ENCODE measurements at places on chromosomes 4 and X.

DNA sequence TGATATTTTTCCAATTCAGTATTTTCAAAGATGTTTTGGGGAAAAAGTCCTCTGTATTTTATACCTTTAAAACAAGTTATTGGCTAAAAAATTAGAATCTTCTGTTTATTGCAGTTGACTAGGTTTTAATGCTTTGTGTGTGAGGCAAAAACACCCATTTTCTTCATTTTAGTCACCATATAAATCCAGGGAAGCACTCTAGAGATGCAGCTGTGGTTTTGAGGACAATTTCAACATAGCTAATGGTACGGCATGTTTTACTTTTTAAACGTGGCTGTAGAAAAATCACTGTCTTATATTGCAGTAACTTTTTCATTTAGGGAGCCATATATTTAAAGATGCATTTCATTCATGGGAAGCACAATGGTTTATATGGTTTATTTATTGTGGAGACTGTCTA is 129.1 kb upstream of the PITX2 start:
- no peak for DNase-seq

DNA sequence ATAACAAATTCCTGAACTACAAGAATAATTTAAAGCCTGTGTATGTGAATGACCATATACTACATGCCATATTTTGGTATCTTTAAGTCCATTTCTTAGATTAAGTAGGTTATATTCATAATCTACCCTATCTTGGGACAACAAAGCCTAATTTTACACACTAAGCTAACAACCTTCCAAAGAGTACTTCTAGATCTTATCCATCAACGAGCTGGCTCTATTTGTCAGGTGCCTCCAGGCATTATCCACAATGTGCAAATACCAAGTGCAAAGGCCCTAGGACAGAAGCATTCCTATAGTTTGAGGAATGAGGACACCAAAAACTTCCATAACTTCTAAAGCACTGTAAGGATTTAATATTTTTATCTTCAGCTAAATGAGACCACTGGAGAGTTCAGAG is 3.5 kb downstream of the SLBP start:
- DNase-seq = no peak

- DNase-seq = no peak
Measured at GRCh38 chr4:30950737-30951136, 230.6 kb downstream of the PCDH7 start.

- no peak for DNase-seq
Measured at GRCh38 chrX:31265383-31265782, 193.5 kb upstream of the FTHL17 start.

- DNase-seq = peak; percentile 71
Measured at GRCh38 chr4:77157859-77158486, 966 bp downstream of the CCNG2 start.

- no peak for DNase-seq
Measured at GRCh38 chrX:23136816-23137215, 137.1 kb downstream of the DDX53 start.

GRCh38 chr4:40454816-40455215 is 119.7 kb downstream of the CHRNA9 start:
- DNase-seq = no peak

DNA sequence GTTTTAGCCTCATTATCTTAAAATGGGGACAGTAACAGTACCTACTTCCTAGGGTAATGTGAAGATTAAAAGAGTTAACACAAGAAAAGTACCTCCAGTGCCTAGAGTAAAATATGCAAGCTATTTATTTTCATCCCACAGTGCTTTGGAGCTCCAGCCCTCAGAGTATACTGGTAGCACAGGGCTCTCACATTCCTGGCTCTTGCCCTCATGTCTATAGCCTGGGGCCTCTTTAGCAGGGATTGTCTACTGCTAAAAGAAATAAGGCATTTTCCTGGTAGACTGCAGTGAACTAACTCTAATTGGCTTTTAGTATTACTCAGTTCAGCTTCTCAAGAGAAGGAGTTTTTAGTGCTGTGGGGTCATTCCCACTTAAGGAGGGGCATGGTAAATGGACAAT is 60.8 kb downstream of the RRAGB start:
- DNase-seq = no peak

GRCh38 chrX:119236623-119237561 is 807 bp downstream of the PGRMC1 start:
- DNase-seq = no peak

DNA sequence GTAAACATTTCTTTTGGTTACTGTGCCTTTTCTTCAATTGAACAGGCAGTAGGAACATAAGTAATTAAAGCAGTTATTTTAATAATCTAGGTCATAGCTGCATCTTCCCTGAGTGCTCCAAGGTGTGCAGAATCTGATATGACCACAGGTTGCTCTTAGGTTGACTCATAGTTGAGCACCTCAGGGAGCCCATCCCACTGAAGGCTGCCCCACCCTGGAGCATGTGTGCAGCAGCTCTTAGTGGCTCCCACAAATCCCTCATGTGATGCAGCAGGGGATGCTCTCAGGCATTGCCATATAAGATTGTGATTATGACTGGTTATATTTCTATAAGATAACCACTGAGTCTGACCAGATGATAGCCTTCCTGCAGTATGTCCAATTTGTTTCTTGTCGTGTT is 72.3 kb downstream of the ZNF518B start:
- DNase-seq = no peak

DNA sequence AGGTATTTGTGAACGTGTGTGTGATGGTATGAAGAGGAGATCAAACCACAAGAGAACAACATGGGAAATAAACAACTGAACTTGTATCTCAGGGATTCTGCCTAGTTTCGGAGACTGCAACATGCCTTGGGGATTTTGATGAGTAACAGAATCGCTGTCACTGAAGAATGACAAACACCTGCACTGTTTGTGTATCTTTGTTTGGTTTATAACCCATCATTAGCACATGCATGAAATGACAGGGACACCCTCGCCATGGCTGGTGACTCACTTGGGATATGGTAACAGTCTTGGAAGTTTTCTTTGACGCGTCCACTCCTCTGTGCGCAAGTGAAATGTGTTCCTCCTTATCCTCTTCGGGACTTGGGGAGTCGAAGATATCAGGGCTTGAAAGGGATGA is 30.3 kb upstream of the MAP3K15 start:
- DNase-seq = no peak

DNA sequence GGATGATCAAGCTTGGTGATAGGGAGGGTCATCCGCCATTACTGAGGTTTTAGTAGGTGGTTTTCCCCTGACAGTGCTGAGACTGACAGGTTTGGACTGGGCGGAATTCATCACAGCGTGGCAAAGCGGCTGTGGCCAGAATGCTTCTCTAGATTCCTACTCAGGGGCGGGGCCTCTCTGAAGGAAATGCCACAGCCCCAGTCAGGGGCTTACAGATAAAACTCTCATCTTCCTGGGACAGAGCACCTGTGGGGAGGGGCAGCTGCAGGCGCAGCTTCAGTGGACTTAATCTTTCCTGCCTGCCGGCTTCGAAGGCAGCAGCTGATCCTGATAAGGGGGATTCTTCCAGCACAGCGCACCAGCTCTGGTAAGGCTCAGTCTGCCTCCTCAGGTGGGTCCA is 316.7 kb downstream of the RPA4 start:
- no peak for DNase-seq

GRCh38 chr4:115054836-115055235 is 58.6 kb downstream of the NDST4 start:
- no peak for DNase-seq

DNA sequence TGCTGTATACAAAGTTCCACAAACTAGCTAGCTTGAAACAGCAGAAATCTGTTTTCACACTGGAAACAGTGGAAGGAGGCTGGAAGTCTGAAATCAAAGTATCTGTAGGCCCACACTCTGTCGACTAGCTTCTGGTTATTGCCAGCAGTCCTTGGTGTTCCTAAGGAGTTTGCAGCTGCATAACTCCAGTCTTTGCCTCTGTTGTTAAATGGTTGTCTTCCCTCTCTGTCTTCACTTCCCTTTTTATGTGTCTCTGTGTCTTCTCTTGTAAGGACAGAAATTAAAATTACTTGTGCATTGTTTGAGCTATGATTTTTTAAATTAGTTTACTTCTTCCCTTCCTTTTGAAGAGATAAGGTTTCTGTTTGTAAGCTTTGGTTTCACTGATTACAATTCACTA is 8.2 kb downstream of the MTHFD2L start:
- DNase-seq = no peak

DNA sequence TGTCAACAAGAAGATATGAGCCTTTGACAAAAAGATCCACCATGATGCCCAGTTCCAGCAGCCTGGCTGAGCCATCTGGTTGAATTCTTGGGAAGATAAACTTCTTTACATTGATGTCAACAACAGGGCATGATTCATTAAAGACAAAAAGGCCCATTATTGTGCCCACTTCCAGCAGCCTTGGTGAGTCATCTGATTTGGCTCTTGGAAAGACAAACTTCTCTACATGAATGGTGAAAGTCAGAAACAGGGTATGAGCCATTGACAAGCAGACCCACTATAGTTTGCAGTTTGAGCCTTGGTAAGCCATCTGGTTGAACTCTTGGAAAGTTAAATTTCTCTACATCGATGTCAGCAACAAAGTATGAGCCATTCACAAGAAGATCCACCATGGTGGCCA is 4.1 kb upstream of the CSF2RA start:
- no peak for DNase-seq

- no peak for DNase-seq
Measured at GRCh38 chr4:94334962-94335361, 7.7 kb downstream of the HPGDS start.

- DNase-seq = no peak
Measured at GRCh38 chrX:69277369-69277990, 112.2 kb upstream of the PJA1 start.

DNA sequence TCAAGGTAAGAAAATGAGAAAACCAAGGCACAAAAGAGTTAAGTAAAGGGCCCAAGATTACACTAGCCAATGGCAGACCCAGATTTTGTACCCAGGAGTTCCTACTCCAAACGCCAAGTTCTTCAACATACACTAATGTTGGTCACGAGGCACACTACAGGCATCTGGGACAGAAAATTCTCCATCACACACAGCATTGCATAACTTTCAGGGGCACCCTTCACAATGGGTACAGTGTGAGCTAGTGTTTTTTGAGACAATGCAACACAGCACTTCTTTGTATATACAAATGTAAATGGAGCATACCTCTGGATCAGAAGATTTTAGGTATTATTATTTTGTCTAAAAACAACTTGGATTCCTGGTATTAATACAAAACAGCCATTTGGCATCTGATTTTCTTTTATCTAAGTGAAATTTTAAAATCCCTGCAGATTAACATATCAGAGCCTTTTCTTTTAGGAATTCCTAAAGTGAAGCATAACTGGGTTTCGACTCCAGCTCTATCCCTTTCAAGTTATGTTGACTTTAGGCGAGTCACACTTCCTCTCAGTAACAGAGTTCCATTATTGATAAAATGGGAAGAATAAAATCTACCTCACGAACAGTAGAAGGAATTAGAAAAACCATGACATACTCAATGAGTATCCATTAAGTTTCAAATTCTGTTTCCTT is 41.1 kb downstream of the ADGRA3 start:
- DNase-seq = no peak

DNA sequence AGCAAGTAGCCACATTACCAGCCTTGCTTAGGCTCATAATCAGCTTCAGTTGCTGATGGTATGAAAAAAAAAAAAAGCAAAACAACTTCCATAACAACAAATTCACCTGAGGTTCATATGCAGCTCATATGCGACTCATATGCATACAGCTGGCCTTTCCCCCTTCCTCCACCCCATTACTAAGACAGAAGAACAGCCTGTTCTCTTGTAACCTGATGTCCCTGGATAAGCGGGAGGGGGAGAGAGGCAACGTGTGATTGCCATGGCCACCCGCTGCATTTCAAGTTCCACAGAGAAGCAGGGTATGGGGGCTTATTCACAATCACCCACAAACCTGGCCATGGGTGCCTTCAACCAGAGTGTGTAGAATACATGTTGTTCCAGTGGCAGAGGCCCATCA is 95.1 kb upstream of the DGKK start:
- no peak for DNase-seq

GRCh38 chrX:17550011-17550410 is 175.0 kb downstream of the NHS start:
- no peak for DNase-seq

DNA sequence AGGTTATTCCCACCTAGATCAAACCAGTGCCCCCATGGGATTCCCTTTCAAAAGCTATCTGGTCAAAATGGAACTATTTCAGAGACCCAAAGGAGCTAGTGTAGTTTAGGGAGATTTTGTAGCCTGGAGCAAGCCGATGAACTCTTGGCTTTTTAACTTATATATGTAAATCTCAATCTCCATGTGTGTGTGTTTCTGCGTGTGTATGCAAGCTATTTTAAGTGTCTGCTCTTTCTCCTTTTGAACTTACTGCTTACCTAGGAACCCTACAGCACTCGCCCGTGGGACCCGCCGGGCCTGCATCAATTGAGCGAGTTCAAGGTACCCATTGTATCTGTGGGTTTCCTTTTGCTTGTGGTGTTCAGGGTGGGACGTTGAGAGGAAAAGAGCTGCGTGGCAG is 10.4 kb downstream of the CSTF2 start:
- no peak for DNase-seq

- no peak for DNase-seq
Measured at GRCh38 chr4:22097596-22097995, 149.0 kb upstream of the KCNIP4 start.

- no peak for DNase-seq
Measured at GRCh38 chr4:104973708-104974107, 173.0 kb upstream of the TET2 start.

DNA sequence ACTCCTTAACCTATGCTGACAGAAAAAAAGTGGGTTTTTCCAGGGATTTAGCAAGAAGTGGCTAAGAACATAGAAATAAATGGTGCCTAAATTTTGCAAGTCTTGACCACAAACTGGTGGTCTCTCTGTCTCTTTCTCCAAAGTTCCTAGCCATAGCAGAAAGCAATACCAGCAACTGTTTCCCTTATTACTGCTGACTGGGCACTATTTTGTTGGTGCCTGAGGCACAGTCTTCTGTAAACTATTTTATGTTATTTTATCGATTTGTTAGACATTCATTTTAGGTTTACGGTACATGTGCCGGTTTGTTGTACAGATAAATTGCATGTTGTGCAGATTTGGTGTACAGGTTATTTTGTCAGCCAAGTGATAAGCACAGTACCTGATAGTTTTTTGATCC is 234.6 kb upstream of the TECRL start:
- no peak for DNase-seq

- DNase-seq = peak; percentile 95
Measured at GRCh38 chrX:49079489-49080428, at the start of gene WDR45. Gene WDR45, minus strand, starts transcription at chrX:49079887. Its CDS starts 1,792 bp downstream, at chrX:49078095.

All from HuH-7.5 (cell line).